ENCODE measurements at places on chromosomes 1 and 21. TPM values are rescaled to one million over a fixed set of nuclear protein-coding genes. Genes with fewer than 3 reads are reported as not detected.

GRCh38 chr1:34871443-34872132 is 12.0 kb upstream of the SMIM12 start:
- no peak overlapping the region for H3K27ac ChIP-seq
- no peaks in the 10 kb centered on the region for H3K4me1 ChIP-seq
- H3K4me3 ChIP-seq, result no peak overlapping the region
- no peaks in the 10 kb centered on the region for H3K36me3 ChIP-seq

DNA sequence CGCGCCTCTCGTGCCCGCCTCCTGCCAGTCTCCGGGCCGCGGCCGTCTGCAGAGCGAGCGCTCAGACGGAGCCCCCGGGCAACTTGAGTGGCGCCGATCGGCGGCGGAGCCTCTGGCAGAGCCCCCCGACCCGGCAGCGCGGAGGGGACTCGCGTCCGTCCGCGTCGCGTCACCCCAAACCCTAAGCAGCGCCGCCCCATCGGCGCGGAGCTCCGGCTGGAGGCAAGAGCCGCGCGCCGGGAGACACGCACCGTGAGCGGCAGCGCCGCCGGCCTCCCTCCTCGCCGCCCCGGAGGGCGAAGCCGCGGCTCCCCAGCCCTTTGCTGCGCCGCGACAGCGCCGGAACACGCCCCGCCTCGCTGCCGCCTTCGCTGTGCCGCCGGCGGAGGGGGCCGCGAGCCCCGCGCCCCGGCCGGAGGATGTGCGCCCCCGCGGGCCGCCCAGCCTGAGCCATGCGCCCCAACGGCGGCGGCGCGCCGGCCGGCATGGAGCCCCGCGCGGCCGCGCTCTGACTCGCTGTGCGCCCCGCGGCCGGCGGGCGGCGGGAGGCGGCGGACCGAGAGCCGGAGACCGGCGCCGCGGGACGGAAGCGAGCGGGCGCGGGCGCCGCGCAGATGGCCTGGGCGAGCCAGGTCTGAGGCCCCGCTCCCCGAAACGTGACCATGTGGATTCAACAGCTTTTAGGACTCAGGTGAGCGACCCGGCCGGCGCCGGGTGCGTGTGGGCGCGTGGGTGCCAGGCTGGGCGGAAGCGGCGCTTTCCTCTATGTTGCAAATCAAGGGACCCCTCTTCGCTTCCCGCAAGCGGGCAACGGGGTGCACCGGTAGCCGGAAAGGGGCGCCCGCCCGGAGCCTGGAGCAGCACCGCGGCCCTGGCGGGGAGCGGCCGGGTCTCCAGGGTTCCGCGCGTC is 610 bp downstream of the AJAP1 start:
- peaks cover 4% of the 10 kb centered on the region for H3K4me1 ChIP-seq
- H3K4me3 ChIP-seq, result peak overlapping the region; percentile 37
- H3K27me3 ChIP-seq, result no peaks in the 10 kb centered on the region

DNA sequence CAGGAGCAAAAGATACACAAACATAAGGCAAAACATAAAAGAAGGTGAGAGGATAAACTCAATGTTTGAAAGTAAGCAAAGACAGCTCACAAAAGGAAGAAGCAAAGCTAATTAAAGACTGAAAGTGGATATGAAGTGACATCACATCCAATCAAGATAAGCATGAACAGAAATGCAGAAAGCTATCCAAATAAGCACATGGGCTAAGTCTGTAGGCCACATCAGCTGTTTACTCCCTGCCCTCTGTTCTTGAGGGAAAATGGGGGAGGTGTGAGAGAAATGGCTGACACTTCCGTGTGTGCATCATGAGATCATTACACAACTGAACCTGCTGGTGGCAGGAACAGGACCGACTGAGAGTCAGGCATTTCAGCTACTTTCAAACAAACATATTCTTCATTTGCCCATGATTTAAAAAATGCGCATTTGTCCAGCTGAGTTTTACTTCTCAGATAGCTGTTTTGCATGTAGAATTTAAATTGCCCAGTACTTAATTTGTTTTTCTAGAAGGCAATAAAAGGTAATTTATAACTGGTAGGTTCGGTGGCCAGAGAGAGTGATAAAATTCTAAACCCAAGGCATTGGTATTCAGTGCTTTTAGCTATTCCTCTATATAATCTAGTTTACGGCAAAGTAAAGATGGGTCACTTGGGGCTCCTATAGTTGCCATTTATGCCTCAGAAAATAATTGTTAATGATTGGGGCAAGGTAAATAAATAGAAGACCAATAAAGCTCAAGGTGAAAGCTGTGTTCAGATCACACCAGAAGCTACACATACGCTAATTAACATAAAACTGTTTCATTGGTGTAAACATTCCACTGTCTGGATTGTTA is 27.2 kb upstream of the MAN1A2 start:
- no peaks in the 10 kb centered on the region for H3K4me1 ChIP-seq
- no peaks in the 10 kb centered on the region for H3K36me3 ChIP-seq
- H3K27ac ChIP-seq, result no peak overlapping the region

DNA sequence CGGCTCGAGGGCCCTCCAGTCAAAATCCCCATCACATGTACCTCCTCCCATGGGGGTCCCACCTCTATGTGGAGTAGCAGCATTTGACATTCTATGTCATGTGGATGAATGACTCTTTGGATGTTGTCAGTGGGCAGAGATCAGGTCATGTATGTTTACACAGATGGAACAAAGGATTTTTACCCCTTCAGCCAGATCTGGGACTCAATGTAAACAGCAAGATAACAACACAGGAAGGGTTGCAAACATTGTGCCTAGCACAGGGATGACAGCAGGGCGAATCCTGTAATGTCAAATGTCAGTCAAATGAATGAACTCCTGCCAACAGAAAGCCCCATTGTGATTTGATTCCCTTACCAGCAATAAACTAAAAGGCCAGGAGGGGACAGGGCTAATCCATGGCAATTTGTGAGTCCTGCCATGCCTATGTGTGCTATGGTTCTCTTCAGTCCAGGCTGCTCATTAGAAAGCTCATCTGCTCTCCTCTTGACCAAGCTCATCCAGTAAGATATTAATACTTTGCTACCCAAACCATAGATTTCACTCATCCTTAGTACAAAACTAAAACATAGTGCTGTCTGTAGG is 60.3 kb downstream of the PGBD5 start:
- no peaks in the 10 kb centered on the region for H3K27me3 ChIP-seq
- no peak for DNase-seq
- H3K27ac ChIP-seq, result no peak overlapping the region
- no peaks in the 10 kb centered on the region for H3K36me3 ChIP-seq
- no peak overlapping the region for H3K4me3 ChIP-seq

DNA sequence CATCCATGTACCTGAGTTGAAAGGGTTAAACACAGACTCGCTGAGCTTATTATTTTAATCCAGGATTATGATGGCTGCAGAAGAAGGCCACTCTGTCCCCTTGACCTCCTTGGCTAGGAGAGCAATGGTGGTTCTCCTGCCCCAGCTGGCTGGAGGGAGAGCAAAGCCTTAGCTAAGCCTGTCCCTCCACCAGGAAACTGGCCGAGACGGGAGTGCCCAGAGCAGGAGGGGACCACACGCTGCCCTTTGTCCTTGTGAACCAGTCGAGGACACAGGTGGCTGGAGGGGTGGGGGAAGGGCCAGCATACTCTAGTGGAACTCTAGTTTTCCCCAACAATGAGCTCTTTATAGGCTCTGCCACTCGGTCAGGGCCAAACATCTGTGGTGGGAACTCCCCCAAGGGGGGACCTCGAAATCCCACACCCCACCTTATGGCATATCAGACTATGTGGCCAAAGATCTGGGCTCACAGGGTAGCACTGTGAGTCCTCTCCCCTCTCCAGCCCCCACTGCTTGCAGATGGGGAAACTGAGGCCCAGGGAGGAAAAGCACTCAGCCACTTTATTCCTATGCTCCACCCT is 12.9 kb downstream of the KIAA1614 start:
- H3K27ac ChIP-seq, result no peak overlapping the region
- peaks cover 31% of the 10 kb centered on the region for H3K4me1 ChIP-seq
- no peaks in the 10 kb centered on the region for H3K36me3 ChIP-seq

GRCh38 chr21:9758888-9759287 is 762.5 kb upstream of the TPTE start:
- no peaks in the 10 kb centered on the region for H3K4me1 ChIP-seq
- no peak for DNase-seq
- no peak overlapping the region for H3K27ac ChIP-seq
- no peaks in the 10 kb centered on the region for H3K36me3 ChIP-seq

GRCh38 chr1:29624320-29625083 is 388.2 kb downstream of the PTPRU start:
- no peaks in the 10 kb centered on the region for H3K27me3 ChIP-seq
- H3K36me3 ChIP-seq, result no peaks in the 10 kb centered on the region
- H3K4me3 ChIP-seq, result no peak overlapping the region
- H3K27ac ChIP-seq, result no peak overlapping the region
- no peaks in the 10 kb centered on the region for H3K4me1 ChIP-seq

GRCh38 chr21:19785941-19786340 is 1212.3 kb upstream of the NCAM2 start:
- DNase-seq, result no peak
- H3K4me3 ChIP-seq, result no peak overlapping the region
- no peaks in the 10 kb centered on the region for H3K4me1 ChIP-seq
- no peaks in the 10 kb centered on the region for H3K27me3 ChIP-seq
- no peak overlapping the region for H3K27ac ChIP-seq

DNA sequence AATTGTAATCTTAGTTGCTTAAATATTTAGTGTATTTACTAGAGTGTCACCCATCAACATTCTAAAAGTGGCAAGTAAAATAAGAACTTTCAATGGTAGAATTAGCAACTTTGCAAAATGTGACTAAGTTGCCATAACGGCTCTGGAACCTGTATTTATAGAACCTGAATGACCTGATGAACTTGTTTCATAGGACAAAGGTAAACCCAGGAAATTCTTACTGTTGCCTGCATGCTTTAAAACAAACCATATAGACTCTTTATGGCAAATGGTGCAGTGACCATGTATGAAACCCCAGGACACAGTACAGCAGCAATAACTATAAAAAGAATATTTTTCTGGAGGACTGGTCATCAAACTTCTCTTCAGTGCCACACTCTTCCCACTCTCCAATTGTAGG is 22.9 kb downstream of the AK2 start:
- no peaks in the 10 kb centered on the region for H3K27me3 ChIP-seq
- no peak overlapping the region for H3K4me3 ChIP-seq
- H3K27ac ChIP-seq, result no peak overlapping the region
- no peaks in the 10 kb centered on the region for H3K36me3 ChIP-seq
- DNase-seq, result no peak

DNA sequence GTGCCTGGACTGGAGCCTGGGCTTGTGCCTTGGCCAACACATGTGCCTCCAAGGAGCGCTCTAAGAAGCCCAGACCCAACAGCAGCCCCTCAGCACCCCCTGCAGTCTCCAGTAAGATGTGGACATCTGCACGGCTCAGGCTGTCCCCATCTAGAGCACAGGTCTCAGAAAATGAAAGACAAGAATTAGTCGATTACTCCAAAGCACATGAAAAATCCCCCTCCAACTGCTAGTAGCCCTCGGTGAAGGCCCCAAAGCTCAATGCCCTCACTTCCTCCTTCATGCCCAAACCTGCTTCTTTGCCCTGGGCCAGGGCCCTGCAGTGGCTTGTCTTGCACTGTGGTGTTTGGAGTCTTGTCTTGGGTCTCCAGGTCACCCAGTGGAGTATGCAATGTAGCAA is 21.9 kb upstream of the ERO1B start:
- DNase-seq, result no peak
- H3K36me3 ChIP-seq, result no peaks in the 10 kb centered on the region
- H3K4me3 ChIP-seq, result no peak overlapping the region

DNA sequence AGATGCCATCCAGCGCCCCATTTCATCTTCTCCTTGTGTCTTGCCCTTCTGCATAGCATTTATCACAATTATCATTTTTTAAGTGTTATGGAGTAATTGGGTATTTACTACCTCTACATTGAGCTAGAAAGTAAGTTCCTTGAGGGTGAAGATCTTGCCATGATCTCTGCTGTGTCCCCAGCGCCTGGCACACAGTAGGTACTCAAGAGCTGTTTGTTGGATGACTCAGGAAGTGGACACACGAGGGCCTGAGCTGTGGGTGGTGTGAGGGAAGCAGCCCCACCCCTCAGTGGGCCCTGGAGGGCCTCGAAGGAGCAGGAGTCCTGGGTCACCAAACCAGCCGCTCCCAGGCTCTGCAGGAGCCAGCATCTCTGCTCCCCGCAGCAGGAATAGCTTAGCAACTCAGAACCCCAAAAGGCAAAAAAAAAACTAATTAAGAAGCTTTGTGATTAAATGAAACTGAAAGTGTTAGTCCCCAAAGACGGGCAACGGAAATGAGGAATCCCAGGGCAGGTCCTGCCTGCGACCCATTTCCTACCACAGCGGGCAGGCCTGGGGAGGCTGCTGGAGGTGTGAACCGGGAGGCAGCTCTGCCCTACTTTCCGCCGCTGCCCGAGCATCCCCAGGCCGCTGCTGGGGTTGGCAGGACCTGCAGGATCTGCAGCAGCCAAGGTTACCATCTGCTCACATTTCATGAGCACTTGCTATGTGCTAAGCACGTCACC is 87.7 kb downstream of the LACTBL1 start:
- no peaks in the 10 kb centered on the region for H3K36me3 ChIP-seq
- H3K4me3 ChIP-seq, result no peak overlapping the region
- no peaks in the 10 kb centered on the region for H3K4me1 ChIP-seq
- no peak for DNase-seq
- no peaks in the 10 kb centered on the region for H3K27me3 ChIP-seq
- no peak overlapping the region for H3K27ac ChIP-seq

GRCh38 chr21:14688412-14688811 is 142.3 kb upstream of the SAMSN1 start:
- no peaks in the 10 kb centered on the region for H3K27me3 ChIP-seq
- no peaks in the 10 kb centered on the region for H3K4me1 ChIP-seq
- no peak overlapping the region for H3K4me3 ChIP-seq
- H3K36me3 ChIP-seq, result no peaks in the 10 kb centered on the region
- no peak for DNase-seq

DNA sequence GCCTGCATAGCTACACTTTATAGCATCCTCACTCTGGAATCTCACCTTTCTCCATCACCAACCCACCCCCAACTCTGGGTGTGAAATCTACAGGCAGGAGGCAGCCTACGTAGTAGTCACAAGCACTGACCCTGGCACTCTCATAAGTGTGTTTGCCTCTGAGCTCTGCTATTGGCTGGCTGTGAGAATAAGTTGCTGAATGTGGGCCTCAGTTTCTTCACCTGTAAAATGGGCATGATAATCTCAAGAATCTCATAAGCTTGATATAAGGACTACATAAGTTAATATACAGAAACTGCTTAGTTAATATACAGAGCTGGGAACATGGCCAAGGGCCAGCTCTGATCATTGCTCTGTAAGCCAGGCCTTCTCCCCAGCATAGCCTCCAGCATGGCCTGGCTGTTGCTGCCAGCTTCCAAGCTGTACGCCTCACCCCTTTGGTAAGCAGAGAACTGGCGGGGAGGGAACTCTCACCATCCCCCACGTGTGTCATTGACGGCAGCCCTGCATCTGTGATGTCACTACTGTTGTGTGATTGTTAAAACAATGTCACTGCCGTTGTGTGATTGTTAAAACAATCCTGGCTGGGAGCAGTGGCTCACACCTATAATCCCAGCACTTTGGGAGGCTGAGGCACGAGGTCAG is 53.3 kb downstream of the SYF2 start:
- no peaks in the 10 kb centered on the region for H3K4me1 ChIP-seq
- no peaks in the 10 kb centered on the region for H3K36me3 ChIP-seq
- no peak for DNase-seq
- H3K27ac ChIP-seq, result no peak overlapping the region

The HMGCS2 gene
- not detected for total RNA-seq

The OR2T29 gene
- total RNA-seq, result not detected

The MGST3 gene
- total RNA-seq, result 158 TPM

The SH2D5 gene
- 0.83 TPM for total RNA-seq

The FCGR1A gene
- total RNA-seq, result 4.6 TPM

All from ovary (tissue), 10 donors.